Posterior vena cava (tissue), 2 donors: ENCODE measurements at places on chromosomes 2 and 18. TPM values are rescaled to one million over a fixed set of nuclear protein-coding genes. Genes with fewer than 3 reads are reported as not detected.

The UGT1A3 gene
- not detected for total RNA-seq

The NFU1 gene
- total RNA-seq, result 35.3 TPM

The TMEM169 gene
- total RNA-seq, result 0.51 TPM

The LMAN2L gene
- 14.5 TPM for total RNA-seq

The LOXHD1 gene
- 0.37 TPM for total RNA-seq

The IGFBP5 gene
- 466 TPM for total RNA-seq

The SERPINB12 gene
- total RNA-seq, result not detected
